ENCODE measurements at places on chromosomes 7 and 10. TPM values are rescaled to one million over a fixed set of nuclear protein-coding genes. Genes with fewer than 3 reads are reported as not detected.

GRCh38 chr7:10316488-10316887 is 657.2 kb upstream of the PHF14 start:
- no peaks in the 10 kb centered on the region for H3K4me1 ChIP-seq
- H3K36me3 ChIP-seq, result no peaks in the 10 kb centered on the region
- no peak for DNase-seq
- no peak overlapping the region for H3K4me3 ChIP-seq

GRCh38 chr7:130152493-130153210 is 52.6 kb downstream of the TMEM209 start:
- H3K4me3 ChIP-seq, result no peak overlapping the region
- H3K4me1 ChIP-seq, result no peaks in the 10 kb centered on the region
- H3K27ac ChIP-seq, result no peak overlapping the region

GRCh38 chr10:114396464-114396863 is 7.8 kb downstream of the AFAP1L2 start:
- no peak overlapping the region for H3K27ac ChIP-seq
- H3K4me1 ChIP-seq, result no peaks in the 10 kb centered on the region
- DNase-seq, result no peak
- H3K36me3 ChIP-seq, result no peaks in the 10 kb centered on the region
- no peak overlapping the region for H3K4me3 ChIP-seq

DNA sequence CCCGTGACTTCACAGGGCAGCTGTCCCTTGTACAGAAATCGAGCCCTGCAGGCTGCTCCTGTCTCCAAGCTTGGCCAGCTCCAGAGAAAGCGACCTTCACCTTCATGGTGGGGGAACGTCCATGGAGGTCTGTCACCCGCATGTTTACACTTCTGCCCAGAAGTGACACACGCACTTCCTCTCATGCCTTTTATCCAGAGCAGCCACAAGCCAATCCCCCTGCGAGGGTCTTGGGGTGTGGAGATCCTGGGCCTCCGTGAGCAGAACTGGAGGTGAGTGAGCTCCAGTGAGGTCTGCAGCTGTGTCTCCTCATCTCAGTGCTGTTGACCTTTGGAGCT is 139.0 kb upstream of the TNS3 start:
- no peak for DNase-seq
- no peaks in the 10 kb centered on the region for H3K27me3 ChIP-seq
- H3K36me3 ChIP-seq, result no peaks in the 10 kb centered on the region
- H3K27ac ChIP-seq, result no peak overlapping the region
- H3K4me3 ChIP-seq, result no peak overlapping the region

- H3K27me3 ChIP-seq, result peaks cover under 1% of the 10 kb centered on the region
- no peaks in the 10 kb centered on the region for H3K36me3 ChIP-seq
- no peak overlapping the region for H3K27ac ChIP-seq
Observed at GRCh38 chr7:54841772-54842697, 83.0 kb upstream of the SEC61G start.

- H3K36me3 ChIP-seq, result peaks cover 17% of the 10 kb centered on the region
- peak; percentile 34 for DNase-seq
- peak overlapping the region; percentile 79 for H3K27ac ChIP-seq
- H3K4me1 ChIP-seq, result peaks cover 38% of the 10 kb centered on the region
- peak overlapping the region; percentile 47 for H3K4me3 ChIP-seq
Observed at GRCh38 chr7:96284835-96285234, 37.1 kb downstream of the SLC25A13 start.

GRCh38 chr7:44084701-44085100 is 2.4 kb upstream of the POLM start:
- no peak overlapping the region for H3K4me3 ChIP-seq
- peaks cover 21% of the 10 kb centered on the region for H3K4me1 ChIP-seq
- H3K27ac ChIP-seq, result no peak overlapping the region
- no peak for DNase-seq

The MRLN gene
- not detected for total RNA-seq

The MYL10 gene
- total RNA-seq, result not detected

All from activated naive CD4-positive, alpha-beta T cell treated with anti-CD3 and anti-CD28 coated beads for 36 hours (primary cell).